ENCODE measurements at places on chromosomes 1 and 21.

- H3K4me3 ChIP-seq, result no peak overlapping the region
- no peak for DNase-seq
- no peaks in the 10 kb centered on the region for H3K4me1 ChIP-seq
- no peaks in the 10 kb centered on the region for H3K27me3 ChIP-seq
- no peak overlapping the region for H3K27ac ChIP-seq
These were observed 553.8 kb upstream of the CAMK1G start for GRCh38 chr1:209029737-209030136.

- H3K36me3 ChIP-seq, result no peaks in the 10 kb centered on the region
- no peaks in the 10 kb centered on the region for H3K4me1 ChIP-seq
- no peak for DNase-seq
- no peaks in the 10 kb centered on the region for H3K27me3 ChIP-seq
- H3K4me3 ChIP-seq, result no peak overlapping the region
These were observed 390.0 kb downstream of the DISC1 start for GRCh38 chr1:232016616-232017015.

- H3K27me3 ChIP-seq, result no peaks in the 10 kb centered on the region
- no peak overlapping the region for H3K4me3 ChIP-seq
- peaks cover 50% of the 10 kb centered on the region for H3K4me1 ChIP-seq
- DNase-seq, result peak; percentile 44
These were observed 81.5 kb downstream of the STUM start for GRCh38 chr1:226629896-226630550.

DNA sequence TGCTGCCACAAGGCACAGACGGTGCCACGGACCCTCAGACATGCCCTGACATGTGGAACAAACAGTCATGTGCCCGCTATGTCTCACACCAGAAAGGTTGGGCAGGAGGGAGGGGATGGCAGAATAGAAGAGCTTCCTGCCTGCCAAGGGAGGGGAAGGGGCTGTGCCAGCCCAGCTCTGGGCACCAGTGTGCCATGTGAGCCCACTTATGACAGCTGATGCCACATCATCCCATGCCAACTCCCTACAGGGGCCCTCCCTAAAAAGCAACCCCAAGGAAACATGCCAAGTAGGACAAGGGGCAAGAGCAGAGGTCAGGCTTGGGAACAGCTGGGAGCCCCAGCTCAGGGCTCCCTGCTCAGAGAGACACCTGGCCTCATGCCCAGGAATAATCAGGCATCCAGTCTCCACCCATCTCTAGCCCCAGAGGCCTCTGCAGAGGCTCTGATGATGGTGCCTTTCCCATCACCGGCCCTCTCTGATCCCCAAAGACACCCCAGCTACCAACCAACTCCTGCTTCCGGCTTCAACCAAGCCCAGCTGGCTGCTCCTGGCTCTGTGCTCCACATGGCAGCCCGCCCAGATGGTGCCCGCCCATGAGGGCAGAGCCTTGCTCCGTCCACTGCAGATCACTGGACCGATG is 10.3 kb downstream of the ADGRB2 start:
- H3K4me1 ChIP-seq, result peaks cover 6% of the 10 kb centered on the region
- H3K36me3 ChIP-seq, result no peaks in the 10 kb centered on the region

GRCh38 chr1:52080014-52080415 is 23.9 kb downstream of the BTF3L4 start:
- peaks cover 11% of the 10 kb centered on the region for H3K36me3 ChIP-seq
- H3K27me3 ChIP-seq, result no peaks in the 10 kb centered on the region
- H3K4me1 ChIP-seq, result peaks cover under 1% of the 10 kb centered on the region
- H3K4me3 ChIP-seq, result no peak overlapping the region
- H3K27ac ChIP-seq, result no peak overlapping the region

- H3K4me1 ChIP-seq, result no peaks in the 10 kb centered on the region
- no peak overlapping the region for H3K4me3 ChIP-seq
- no peak overlapping the region for H3K27ac ChIP-seq
- no peaks in the 10 kb centered on the region for H3K27me3 ChIP-seq
- no peak for DNase-seq
These were observed 8.3 kb upstream of the KANK4 start for GRCh38 chr1:62327360-62328055.
